Effector memory CD4-positive, alpha-beta T cell (primary cell): ENCODE measurements at places on chromosomes 1 and 21.

GRCh38 chr1:86365896-86366295, 30.2 kb downstream of the ODF2L start:
- no peak for DNase-seq

DNA sequence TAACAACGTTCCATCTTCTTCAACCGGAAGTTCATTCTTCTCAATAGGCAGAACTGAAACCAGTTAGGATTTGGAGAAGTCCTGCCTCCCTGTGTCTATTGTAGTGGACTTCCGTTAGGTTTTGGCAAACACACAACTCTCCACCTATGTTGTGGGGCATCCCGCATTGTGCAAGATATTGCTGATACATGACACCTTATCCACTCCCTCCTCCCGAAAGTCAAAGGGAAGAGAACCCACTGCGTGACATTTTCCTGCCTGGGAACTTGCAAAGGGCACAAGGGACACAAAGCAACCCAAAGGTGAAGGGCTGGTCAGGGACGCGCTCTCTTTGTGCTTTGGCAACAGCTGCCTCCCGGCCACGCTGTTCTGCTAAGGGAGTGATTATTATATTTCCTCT, 164.8 kb downstream of the TPR start:
- DNase-seq = no peak

DNA sequence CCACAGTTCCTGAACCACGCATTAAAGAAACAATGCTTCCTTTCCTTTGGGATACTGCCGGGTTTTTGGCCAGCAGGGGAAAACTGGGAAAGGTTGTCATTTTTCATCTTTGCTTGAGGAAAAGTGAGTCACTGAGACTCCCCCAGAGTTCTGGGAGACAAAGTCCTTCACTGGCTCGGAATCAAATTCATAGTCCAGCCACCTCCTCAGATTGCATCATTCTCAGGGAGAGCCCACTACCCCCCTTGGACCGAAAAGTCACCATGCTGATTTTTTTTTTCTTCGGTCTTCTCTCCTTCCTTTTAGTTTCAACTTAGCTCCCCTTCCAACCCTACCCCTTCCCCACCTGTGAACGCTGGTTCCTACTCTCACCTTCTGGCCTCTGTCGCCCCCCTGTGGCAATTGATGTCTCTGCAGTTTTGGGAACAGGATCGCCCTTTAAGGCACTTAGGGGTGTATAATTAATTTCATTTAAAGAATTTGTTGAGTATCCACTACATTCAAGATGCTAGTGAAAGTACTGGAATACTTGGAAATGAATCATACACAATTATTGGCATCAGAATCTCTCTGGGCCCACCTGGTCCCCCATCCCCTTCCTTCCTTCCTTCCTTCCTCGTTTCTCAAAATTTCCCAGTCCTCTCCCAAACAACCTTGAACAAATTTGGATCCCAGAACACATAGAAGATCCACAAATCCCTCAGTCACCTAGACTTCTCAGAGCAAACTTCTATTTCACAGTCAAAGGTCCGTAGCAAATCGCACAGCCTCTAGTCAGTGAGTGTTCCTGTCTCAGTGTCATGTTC, 6.9 kb downstream of the ACKR1 start:
- DNase-seq = no peak

DNA sequence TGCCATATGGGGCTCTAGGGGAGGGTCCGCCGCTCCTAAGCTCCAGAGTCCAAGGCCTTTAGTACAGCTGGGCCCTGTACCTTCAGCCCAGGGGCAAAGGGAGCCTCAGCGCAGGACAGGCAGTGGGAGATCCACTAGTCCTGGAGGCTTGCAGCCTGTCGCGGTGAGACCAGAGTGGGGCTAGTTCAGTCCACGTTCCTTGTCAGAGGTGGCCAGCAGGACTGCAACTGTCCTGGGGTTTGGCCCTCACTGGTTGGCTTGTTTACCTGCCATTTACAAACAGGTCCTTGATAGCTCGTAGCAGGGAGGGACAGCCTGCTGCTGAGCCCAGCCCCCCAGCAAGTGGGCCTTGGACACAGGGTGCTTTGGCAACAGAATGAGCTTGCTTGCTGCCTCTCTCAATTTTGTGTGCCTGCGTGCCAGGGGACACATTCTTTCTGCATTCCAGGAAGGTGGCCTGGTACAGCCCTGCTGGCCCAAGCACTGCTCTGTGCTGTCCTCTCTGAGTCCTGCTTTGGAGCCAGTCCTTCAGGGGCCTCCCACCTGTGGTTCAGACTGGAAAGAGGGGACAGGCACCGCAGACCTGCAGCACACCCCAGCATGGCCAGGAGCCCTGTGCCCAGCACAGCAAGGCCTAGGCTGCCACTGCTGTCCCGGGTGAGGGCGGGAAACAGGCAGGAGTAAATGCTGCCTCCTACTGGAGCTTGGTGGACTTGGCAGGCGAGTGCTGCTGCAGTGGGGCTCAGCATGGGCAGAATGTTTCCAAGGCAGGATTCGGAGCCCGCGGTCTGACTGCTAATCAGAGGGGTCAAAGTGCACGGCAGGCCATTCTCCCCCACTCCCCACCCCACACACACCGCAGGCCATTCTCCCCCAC, 15.2 kb downstream of the H6PD start:
- no peak for DNase-seq

DNA sequence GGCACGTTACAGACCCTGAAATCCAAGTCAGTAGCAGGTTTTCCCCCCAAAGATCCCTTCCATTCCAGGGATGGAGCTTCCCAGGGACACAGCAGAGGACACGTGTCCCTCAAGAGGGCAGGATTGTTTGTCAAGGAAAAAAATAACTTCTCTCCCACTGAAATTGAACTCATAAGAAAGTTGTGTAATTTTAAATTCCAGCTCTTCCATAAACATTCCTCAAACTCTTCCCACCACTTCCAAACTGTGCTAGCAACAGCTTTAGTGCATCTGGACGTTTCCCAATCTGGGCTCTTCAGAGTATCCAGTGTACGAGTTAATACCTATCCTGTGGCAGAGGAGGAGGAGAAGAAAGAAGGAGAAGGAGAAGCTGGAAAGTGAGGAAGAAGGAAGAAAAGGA, 79.6 kb downstream of the PSMG1 start:
- DNase-seq = no peak

- no peak for DNase-seq
These were observed 133.0 kb upstream of the VAMP3 start for GRCh38 chr1:7638078-7638477.

GRCh38 chr21:10463156-10463555, 58.2 kb upstream of the TPTE start:
- no peak for DNase-seq

DNA sequence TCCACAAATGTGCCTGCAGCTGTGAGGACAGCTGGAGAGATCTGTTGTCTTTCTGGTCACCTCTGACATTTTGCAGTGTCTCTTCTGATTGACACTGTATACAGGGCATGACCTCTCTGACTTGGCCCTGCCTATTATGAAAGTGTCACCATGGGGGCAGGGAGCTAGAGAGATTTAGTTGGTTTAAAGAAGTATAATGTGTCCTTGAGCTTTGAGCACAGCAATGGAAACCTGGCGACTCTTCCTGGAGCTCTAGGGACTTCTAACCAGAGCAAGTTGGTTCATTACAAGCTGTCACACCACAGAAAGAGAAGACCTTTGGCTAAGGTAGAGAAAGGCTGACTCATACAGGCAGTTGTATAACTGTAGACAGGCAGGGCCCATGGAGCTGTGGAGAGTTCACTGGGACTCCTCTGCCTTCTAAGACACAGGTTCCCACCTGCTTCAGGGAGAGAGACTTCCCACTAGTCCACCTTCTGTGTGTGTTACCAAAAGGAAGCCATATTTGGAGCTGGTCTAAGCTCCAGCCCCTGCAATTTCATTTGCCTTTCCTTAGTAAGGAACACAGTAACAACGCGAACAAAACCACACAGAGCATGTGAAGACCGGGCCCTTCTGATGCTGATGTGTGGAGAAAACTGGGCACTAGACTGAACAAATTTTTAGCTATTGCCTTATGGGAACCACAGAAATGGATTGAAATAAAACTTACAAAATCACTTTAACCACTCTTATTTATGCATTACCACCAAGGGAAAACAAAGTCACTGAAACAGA, 90.5 kb upstream of the ADAR start:
- DNase-seq = no peak

DNA sequence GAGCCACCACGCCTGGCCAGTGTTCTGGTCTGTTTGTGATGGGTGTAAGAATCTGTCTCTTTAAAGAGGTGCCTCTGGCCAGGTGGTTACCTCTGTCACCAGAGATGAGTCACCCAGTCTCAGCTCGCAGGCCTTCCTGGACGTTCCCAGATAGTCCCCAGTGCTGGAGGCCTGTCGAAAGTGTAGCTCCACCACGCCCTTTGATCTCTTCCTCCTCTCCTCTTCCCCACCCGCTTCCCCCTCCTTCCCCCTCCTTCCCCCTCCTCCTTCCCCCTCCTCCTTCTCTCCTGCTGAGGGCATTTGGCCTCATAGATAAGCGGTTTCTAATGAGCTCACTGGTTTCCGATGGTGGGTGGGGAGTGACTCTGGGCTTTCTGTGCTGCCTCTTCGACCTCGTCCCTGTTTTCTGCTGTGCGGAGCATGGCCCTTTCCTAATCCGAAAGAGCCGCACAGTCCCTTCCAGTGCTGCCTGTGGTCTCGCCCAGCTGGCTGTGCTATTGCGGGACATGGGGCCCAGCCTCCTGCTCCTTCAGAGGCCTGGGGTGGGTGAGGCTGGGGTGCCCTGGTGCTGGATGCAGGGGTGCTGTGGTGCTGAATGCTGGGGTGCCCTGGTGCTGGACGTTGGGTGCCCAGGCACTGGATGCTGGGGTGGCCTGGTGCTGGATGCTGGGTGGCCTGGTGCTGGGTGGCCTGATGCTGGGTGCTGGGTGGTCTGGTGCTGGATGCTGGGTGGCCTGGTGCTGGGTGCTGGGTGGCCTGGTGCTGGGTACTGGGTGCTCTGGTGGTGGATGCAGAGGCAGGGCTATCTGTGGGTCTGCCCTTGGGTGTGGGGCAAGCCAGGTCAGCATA, 19.2 kb downstream of the AGPAT3 start:
- DNase-seq = no peak

- DNase-seq = no peak
These were observed 46.2 kb upstream of the TINAGL1 start for GRCh38 chr1:31529999-31530684.

- no peak for DNase-seq
These were observed 72.4 kb downstream of the NTNG1 start for GRCh38 chr1:107213225-107213624.

DNA sequence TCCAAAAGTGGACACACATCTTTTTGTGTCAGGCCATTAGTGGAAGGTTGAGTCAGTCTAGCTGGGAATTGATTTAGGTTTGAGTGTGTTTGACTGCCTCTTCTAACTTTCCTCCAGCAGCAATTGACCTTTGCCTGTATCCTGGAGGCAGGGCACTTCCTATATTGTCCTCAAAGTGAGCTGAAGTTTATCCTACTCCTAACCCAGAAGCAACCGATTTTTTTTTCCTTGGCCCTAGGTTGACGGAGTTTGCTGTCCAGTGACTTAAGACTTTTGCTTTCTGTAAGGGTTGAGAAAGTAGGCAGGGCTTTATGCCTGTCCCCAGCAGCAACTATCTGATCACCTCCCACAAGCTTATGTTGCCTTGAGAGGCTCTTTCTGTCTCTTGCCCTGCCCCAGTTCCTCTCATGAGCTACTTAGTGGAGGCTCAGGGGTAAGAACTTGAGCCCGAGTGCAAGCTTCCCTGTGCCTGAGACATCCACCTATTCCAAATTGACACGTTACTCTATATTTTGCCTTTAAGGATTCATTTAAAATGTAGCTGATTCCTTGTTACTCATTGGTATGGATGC, 30.9 kb downstream of the SLC35F3 start:
- no peak for DNase-seq

- no peak for DNase-seq
These were observed 91.8 kb downstream of the TRIM11 start for GRCh38 chr1:228314658-228315483.

GRCh38 chr1:54370287-54370989, 35.8 kb downstream of the SSBP3 start:
- no peak for DNase-seq

GRCh38 chr1:206895837-206896242, 1.4 kb upstream of the IL24 start:
- DNase-seq = no peak

DNA sequence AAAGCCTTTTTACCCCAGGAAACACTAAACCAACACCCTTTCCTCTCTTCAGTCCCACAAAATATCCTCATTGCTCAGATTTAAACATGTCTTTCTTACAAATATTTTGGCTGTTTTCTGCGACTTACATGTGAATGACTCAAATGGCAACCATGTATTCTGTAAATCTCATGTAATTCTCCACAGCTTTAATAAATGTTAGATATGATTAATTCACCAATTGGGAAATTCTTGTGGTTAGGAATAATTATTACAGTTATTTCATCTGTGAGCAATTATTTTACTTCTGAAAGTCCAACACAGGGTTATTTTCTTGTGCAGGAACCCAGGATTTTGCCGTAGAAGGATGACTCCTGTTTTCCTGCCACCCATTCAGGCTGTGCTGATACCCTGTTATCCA, 431.5 kb downstream of the LMO4 start:
- DNase-seq = no peak
